GM23248 (cell line): ENCODE measurements at places on chromosomes 2 and 18. TPM values are rescaled to one million over a fixed set of nuclear protein-coding genes. Genes with fewer than 3 reads are reported as not detected.

DNA sequence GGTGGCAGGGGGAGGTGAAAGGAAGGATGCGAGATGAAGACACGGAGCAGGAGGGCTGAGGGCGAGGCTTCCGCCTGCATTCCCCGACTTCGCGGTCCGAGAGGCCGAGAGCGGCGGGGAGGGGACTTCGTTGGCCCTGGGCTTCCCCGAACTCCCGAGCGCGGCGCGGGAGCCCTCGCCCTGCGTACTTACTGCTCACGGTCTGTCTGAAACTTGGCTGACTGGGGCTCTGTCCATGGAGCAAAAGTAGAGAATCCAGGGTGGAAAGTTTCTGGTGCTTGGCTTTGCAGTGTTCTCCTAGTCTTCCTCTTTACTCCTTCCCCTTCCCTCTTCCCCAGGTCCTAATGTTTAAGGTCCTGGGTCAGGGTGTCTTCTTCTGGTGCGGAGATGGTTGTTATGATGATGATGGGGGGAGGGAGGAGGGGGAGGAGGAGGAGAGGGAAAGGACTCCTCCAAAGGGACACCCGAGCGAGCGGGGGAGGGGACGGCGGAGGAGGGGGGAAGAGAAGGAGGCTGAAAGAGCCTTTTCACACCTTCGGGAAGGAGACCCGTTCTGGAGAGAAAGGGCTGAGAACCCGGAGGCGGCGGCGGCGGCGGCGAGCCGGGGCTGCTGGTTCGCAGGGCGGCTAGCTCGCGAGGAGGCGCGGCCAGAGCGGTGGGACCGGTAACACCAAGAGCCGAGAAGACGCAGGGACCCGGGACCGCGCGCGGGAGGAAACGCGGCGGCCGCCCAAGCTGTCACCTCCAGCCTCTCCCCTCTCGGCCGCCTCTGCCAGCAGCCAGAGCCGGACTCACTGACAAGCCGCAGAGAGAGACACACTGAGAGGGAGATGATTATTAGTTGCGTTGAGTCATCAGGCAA is at the start of gene SATB2:
TSS of gene SATB2 (minus strand) at position 793 of the 862 bp plus-strand sequence. CDS start 1,902 bp downstream, outside the sequence.
- H3K36me3 ChIP-seq, result 0 out of 2 replicates have a peak, but pooled peaks cover 6% of the 10 kb centered on the region
- DNase-seq, result peak; percentile 90
- peaks cover 39% of the 10 kb centered on the region for H3K4me1 ChIP-seq
- H3K27me3 ChIP-seq, result no peaks in the 10 kb centered on the region
- H3K4me3 ChIP-seq, result peak within 1 kb of the TSS; percentile 89

UPP2 gene
- polyA plus RNA-seq, result not detected in 2 replicates

DNA sequence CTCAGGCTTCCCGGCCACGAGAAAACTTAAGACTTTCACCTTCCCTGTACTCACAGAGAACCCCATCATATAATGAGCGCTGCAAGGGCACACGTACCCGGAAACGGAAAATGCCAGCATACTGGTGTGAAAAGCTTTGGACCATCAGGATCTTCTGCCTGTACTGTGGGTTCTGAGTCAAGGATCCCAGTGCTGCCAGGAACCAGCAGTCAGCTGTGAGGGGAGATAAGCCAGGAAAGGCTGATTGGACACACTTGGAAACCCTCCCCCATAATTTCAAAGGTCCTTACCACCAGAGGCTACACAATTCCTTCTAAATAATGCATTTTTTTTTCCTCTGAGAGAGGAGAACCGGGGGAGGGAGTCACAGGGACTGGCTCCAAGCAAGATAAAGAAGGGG is 31.4 kb downstream of the CAPN13 start:
- H3K4me1 ChIP-seq, result no peaks in the 10 kb centered on the region
- H3K27ac ChIP-seq, result no peak overlapping the region
- H3K4me3 ChIP-seq, result no peak overlapping the region
- H3K27me3 ChIP-seq, result peaks cover 56% of the 10 kb centered on the region
- H3K36me3 ChIP-seq, result no peaks in the 10 kb centered on the region
- DNase-seq, result no peak

DNAJC5G gene
- polyA plus RNA-seq, result not detected in 2 replicates

GRCh38 chr2:233130024-233130423 is 69.9 kb downstream of the INPP5D start:
- H3K36me3 ChIP-seq, result no peaks in the 10 kb centered on the region
- peaks cover 36% of the 10 kb centered on the region for H3K27me3 ChIP-seq
- no peak for DNase-seq
- H3K27ac ChIP-seq, result no peak overlapping the region

CLEC4F gene
- polyA plus RNA-seq, result not detected in 2 replicates

VAMP8 gene
- 1.0 and 1.2 TPM in 2 replicates for polyA plus RNA-seq
